ENCODE measurements at places on chromosomes 6 and 20. TPM values are rescaled to one million over a fixed set of nuclear protein-coding genes. Genes with fewer than 3 reads are reported as not detected.

Gene IPCEF1
- 97.7 TPM for total RNA-seq

Gene STX11
- 5.7 TPM for total RNA-seq

Gene TRIM15
- total RNA-seq = not detected

Gene SYNGAP1
- 47.8 TPM for total RNA-seq

Gene CST3
- total RNA-seq = 8.3 TPM

Gene SLC4A11
- total RNA-seq = 0.35 TPM

Gene KCNK16
- not detected for total RNA-seq

Gene CTCFL
- total RNA-seq = not detected

DNA sequence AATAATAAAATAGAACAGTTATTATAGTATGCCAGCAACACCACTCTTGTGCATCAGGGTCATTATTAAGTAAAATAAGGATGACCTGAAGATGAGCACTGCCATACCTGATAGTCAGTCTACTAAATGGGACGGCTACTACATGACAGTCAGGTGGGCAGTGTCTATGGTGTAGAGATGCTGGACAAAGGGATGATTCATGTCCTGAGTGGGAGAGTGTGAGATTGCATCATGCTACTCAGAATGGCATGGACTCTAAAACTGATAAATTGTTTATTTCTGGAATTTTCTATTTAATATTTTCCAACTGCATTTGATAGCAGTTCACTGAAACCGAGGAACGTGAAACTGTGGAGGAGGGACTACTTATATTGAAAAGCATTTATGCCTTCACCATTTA is 38.8 kb downstream of the SNX9 start:
- H3K36me3 ChIP-seq = no peaks in the 10 kb centered on the region
- no peak overlapping the region for H3K27ac ChIP-seq
- no peak for DNase-seq
- H3K4me1 ChIP-seq = peaks cover 46% of the 10 kb centered on the region
- no peak overlapping the region for H3K4me3 ChIP-seq
- H3K27me3 ChIP-seq = no peaks in the 10 kb centered on the region

GRCh38 chr6:139443231-139444112 is 69.0 kb upstream of the CITED2 start:
- no peak overlapping the region for H3K4me3 ChIP-seq
- no peaks in the 10 kb centered on the region for H3K36me3 ChIP-seq
- no peak for DNase-seq
- no peak overlapping the region for H3K27ac ChIP-seq

GRCh38 chr6:53529324-53530036 is 15.4 kb downstream of the GCLC start:
- no peaks in the 10 kb centered on the region for H3K27me3 ChIP-seq
- no peaks in the 10 kb centered on the region for H3K4me1 ChIP-seq
- H3K36me3 ChIP-seq = no peaks in the 10 kb centered on the region
- H3K27ac ChIP-seq = no peak overlapping the region
- no peak overlapping the region for H3K4me3 ChIP-seq

DNA sequence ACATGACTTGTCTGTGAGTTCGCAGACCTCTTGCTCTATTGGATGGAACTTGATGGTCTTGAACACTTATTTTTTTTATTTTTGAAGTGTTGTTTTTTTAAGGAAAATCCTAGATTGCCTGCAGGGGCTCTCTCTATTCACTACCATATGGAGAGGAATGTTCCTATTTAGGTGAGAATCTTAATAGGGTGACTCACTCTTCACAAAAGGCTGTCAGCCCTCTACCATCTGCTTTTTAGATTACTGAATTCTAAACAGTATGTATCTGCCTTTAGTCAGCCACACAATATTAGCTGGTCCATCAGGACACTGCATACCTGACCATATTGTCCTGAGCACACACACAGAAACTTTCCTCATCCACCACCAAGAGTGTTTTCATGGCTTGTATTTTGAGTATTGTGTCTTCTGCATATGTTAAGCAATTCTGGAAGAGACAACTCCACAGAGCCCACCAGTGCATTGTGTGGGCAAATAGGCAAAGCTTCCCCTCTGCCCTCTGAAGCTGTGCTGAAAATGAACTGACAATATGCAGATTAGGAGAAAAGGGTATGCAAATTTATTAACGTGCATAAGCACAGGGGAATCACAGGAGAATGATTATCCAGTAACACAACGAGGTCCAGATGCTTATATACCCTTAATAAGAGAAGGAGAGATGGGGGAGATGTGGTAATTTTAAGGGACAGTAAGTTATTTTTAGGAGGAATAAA is 6.6 kb upstream of the BTBD9 start:
- no peaks in the 10 kb centered on the region for H3K36me3 ChIP-seq
- no peak overlapping the region for H3K27ac ChIP-seq

GRCh38 chr20:18057994-18058349 is 256 bp upstream of the OVOL2 start:
- no peaks in the 10 kb centered on the region for H3K4me1 ChIP-seq
- H3K27ac ChIP-seq = no peak overlapping the region
- no peak overlapping the region for H3K4me3 ChIP-seq
- DNase-seq = no peak

- no peaks in the 10 kb centered on the region for H3K4me1 ChIP-seq
- H3K36me3 ChIP-seq = no peaks in the 10 kb centered on the region
- no peak overlapping the region for H3K27ac ChIP-seq
- DNase-seq = no peak
Measured at GRCh38 chr6:11085758-11086435, 7.7 kb upstream of the SMIM13 start.

DNA sequence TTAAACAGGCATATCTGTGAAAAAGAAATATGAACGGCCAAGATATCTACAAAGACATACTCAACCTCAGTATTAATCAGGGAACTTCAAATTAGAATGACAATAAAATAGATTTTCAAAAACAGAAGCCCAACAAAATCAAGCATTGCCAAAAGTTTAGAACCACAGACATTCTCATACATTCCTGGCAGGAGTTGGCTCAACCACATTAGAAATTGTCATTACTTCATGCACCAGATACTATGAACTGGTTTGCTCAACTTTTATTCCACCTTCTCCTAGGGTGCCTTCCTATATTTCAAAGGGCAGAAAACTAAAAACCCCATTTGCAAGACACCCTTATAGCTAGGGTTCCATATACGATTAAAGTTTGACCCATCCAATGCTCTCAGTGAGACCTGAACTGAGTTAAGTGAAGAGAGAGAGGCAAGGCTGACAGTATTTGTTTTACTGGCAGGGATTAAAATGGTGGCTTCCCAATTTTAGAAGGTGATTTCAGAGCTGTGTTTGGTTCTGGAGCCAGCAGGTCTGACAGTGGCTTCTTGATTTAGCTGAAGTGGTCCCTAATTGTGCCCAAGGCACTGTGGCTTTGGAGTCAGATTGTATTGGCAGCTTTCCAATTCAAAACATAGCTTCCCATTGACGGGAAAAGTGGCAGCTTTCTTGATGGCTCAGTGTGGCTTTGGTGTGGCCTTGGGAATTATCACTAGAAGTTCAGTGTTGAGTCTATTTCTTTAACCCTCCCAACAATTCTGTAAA is 77.1 kb upstream of the CDYL start:
- DNase-seq = no peak
- no peaks in the 10 kb centered on the region for H3K27me3 ChIP-seq
- H3K4me1 ChIP-seq = no peaks in the 10 kb centered on the region
- H3K4me3 ChIP-seq = no peak overlapping the region
- no peaks in the 10 kb centered on the region for H3K36me3 ChIP-seq

DNA sequence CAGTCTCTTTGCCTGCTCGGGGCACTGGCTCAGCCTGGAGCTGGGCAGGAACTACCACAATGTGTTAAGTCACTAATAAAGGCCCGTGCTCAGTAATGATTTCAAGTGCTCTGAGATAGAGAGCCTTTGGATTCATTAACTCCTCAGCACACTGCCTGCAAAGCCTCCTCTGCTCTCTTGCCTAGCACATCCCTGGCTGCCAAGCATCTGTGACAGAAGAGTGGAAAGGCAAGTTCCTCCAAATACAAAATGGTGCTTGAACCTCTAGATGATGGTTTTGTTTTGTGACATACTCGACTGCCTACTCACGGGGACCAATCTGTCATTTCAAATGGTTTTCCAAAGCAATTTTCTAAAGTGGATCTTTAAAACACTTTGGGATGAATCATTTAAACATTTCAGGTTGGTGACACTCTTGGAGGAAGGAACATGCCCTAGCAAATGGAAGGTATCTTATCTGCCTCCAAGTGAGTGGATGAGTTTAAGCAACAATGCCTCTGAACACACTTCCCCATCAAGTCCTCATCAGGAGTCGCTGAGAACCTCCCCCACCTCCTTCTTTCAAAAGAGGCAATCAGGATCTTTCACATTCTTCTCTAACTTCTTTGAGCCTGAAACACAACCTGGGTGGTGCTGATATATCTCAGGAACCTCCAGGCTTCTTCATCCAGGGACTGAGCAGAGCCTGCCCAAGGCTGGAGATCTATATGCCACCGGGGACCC is 35.8 kb downstream of the METTL24 start:
- no peak overlapping the region for H3K27ac ChIP-seq
- H3K36me3 ChIP-seq = no peaks in the 10 kb centered on the region
- DNase-seq = no peak
- H3K4me1 ChIP-seq = no peaks in the 10 kb centered on the region
- H3K27me3 ChIP-seq = no peaks in the 10 kb centered on the region

- DNase-seq = no peak
- H3K27me3 ChIP-seq = no peaks in the 10 kb centered on the region
- peaks cover 8% of the 10 kb centered on the region for H3K4me1 ChIP-seq
- no peak overlapping the region for H3K27ac ChIP-seq
- no peaks in the 10 kb centered on the region for H3K36me3 ChIP-seq
Measured at GRCh38 chr6:45075246-45075645, 252.9 kb upstream of the RUNX2 start.

DNA sequence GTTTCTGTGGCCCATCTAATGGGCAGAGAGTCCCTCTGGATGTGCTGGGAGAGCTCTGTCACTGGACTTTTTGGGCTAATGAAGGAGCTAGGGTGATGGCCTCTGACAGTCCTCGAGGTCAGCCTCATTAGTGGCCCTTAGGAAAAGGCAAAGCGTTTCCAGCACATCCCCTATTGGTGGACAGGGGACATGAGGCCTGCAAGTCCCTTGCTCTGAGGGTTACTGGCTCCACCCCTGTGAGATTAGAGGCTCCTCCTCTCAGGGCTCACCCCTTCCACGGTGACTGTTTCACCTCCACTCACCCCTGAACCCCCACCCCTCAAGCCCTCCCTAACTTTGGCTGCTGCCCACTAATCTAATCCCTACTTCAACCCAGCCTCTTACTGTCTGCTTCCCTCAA is 12.8 kb upstream of the FANCE start:
- no peak overlapping the region for H3K27ac ChIP-seq
- no peaks in the 10 kb centered on the region for H3K27me3 ChIP-seq
- no peak for DNase-seq
- no peak overlapping the region for H3K4me3 ChIP-seq
- H3K4me1 ChIP-seq = no peaks in the 10 kb centered on the region
- no peaks in the 10 kb centered on the region for H3K36me3 ChIP-seq

DNA sequence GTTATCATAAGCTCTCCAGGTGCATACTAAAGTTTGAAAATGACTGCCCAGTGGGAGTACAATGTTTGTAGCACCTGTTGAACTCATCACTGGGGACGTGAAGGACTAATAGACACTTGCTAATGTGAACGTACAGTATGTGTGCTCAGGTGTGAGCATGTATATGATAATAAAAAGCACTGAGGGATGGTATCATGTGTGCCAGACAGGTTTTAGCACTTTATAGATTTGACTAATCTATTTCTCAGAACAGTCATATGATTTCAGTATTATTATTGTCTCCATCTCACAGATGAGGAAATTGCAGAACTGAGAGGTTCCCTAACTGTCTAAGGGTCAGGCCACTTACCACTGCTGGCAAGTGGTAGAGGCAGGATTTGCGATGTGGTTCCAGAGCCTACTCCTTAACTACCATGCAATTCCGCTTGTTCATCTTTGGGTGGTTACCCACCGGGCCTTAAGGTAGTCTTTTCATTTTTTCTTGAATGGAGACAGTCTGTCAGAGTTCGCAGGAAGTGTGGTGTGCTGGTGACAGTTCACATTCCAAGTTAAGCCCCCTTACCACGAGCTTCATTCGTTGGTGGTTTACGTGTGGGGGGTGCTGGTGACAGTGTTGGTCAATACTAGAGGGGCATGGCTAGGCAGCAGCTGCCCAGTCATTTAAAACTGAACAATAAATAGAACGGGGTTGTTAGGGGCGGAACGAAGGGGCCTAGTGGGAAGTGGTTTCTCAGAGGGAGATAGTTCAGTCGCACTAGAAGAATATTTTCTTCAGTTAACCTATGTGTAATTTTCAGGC is 46.8 kb downstream of the RREB1 start:
- peaks cover 65% of the 10 kb centered on the region for H3K4me1 ChIP-seq
- no peak overlapping the region for H3K27ac ChIP-seq
- no peaks in the 10 kb centered on the region for H3K36me3 ChIP-seq
- H3K27me3 ChIP-seq = no peaks in the 10 kb centered on the region
- no peak overlapping the region for H3K4me3 ChIP-seq

DNA sequence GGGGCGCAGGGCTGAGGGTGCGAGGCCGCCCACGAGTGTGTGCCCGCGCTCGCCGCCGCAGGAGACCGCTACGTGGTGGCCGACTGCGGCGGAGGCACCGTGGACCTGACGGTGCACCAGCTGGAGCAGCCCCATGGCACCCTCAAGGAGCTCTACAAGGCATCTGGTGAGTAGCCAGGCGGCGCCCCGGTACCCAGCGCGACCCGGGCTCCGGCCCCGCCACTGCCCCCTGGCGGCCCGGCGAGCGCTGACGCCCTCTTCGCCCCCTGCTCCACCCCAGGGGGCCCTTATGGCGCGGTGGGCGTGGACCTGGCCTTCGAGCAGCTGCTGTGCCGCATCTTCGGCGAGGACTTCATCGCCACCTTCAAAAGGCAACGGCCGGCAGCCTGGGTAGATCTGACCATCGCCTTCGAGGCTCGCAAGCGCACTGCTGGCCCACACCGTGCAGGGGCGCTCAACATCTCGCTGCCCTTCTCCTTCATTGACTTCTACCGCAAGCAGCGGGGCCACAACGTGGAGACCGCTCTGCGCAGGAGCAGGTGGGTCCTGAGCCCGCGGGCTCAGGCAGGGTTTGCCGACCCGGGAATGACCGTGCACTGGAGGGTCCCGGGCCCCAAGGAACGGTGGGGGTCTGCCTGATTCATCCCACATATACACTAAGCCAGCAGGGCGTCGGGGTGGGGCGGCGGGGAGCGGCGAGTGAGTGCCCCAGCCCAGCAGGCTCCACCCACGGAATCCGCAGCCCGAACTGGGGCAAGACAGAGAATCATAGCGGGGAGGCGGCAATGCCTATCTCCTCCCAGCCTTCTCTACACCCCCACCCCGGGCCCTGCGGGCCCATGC is 17.4 kb downstream of the HSPA12B start:
- H3K36me3 ChIP-seq = no peaks in the 10 kb centered on the region
- H3K27me3 ChIP-seq = no peaks in the 10 kb centered on the region
- DNase-seq = no peak
- peaks cover 7% of the 10 kb centered on the region for H3K4me1 ChIP-seq

Data from CD4-positive, alpha-beta memory T cell (primary cell).